Testis (tissue), 5 donors: ENCODE measurements at places on chromosomes 7 and 10.

GRCh38 chr7:3780016-3780415 is 479.0 kb downstream of the SDK1 start:
- DNase-seq, result no peak

GRCh38 chr7:30694218-30694745 is 12.0 kb upstream of the CRHR2 start:
- peak; percentile 49 for DNase-seq

DNA sequence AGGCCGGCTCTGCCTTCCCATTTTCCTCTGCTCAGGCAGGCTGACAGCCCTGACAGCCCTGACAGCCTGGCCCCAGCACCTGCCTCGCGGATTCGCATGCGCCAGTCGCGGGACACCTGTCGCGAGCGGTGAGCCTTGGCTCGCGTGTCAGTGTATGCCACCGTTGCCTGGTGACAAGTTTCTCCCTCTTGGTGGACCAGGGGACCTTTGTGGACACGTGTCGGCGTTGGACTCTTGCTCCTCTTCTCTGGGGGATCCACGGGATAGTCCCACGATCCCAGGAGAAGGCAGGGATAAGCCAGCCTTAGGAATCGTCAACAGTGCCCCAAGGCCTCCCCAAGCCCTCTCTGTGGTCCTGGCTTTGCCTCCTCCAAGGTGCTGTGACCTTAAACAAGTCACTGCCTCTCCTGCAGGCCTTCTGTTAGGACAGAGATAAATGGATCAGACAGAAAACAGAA is 18.1 kb upstream of the ZNF273 start:
- DNase-seq, result no peak

- DNase-seq, result no peak
Measured at GRCh38 chr10:33955676-33956075, 621.2 kb upstream of the NRP1 start.

DNA sequence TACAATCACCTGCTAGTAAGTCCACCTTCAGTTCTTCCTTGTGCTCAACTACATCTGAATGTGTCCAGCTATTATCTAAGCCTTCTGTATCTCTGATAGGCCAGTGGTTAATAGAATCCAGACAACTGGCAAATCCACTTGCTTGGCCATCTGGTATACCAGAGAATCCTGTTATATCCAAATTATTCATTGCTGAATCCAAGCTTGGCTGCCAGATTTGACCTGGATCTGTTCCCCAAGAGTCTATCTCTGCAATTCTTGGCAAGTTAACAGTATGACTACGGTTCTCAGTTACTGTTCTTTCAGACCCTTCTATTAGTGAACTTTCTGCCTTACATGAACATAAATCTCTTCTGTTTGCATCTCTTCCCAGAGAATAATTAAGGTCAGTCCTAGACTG is 154.6 kb upstream of the TARP start:
- DNase-seq, result no peak

GRCh38 chr10:30387646-30388243 is 38.7 kb upstream of the MTPAP start:
- no peak for DNase-seq
